ENCODE measurements at places on chromosomes 5 and 9.

- peak; percentile 0 for DNase-seq
Measured at GRCh38 chr5:96439477-96440184, 6.6 kb upstream of the PCSK1 start.

- DNase-seq: no peak
Measured at GRCh38 chr9:84937180-84937579, 267.7 kb downstream of the NTRK2 start.

DNA sequence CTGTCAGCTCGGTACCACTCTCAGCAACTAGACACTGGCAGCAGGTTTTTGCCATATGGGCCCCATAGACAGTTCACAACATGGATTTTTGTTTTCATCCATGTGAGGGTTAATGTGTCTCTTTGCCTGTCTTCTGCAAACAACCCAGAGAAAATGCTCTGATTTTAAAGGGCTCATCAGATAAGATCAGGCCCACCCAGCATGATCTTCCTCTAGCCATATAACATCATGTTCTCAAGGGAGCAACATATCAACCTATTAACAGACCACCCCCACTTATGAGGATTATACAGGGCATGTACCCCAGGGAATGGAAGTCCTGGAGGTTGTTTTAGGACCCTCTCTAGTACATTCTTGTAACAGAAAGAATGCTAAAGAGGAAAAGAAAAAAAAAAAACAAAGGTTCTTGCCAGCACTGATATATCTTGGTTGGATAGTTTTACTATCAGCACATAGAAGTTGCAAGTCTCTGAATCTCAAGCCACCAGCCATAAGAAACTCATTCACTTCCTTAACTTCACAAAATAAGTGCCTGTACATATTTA lies 1015.1 kb downstream of the TLE4 start:
- no peak for DNase-seq

DNA sequence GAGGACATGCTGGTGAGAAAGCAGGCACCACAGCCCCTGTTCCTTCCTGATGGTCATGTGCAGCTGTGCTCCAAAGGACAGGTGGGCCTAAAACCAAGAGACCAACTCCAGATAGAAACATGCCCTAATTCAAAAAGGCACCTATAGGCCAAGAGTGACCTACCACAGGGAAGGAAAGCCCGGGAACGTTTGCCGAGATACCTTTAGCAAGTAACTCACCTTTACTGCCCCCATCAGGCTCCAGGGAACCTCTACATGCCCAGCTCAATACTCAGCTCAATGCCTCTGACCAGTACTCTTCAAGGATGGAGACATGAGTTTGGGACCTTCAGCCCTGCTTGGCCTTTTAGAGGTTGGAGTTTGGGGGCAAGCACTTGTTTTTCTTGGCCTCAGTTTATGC lies 172.8 kb upstream of the FSTL4 start:
- DNase-seq: no peak

- DNase-seq: no peak
Measured at GRCh38 chr9:20557890-20558565, 64.3 kb downstream of the MLLT3 start.

GRCh38 chr5:155729684-155730059 lies 597.3 kb upstream of the SGCD start:
- DNase-seq: peak; percentile 60

- DNase-seq: no peak
Measured at GRCh38 chr5:10634562-10634961, 70.7 kb downstream of the ANKRD33B start.

DNA sequence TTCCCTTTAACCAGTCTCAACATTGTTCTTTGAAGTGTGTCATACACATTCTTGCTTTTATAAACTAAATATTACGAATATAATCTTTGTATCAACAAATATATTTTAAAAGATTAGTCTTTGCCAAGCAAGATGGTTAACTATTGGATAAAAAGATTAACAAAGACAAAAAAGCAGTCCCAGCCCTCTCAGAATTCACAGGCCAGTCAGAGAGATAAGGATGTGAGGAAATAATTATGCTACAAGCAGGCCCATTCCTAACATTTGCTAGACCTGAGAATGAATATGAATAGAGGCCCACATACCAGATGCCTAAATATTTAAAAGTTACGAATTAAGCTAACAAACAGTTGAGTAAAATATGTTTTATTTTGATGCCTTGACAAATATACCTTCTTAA lies 457.7 kb downstream of the CETN3 start:
- no peak for DNase-seq

- DNase-seq: no peak
Measured at GRCh38 chr9:112050544-112051475, 124.3 kb downstream of the SUSD1 start.

- DNase-seq: no peak
Measured at GRCh38 chr5:148778882-148779281, 47.5 kb upstream of the ADRB2 start.

- DNase-seq: no peak
Measured at GRCh38 chr5:10756549-10756948, 4.5 kb downstream of the DAP start.

- no peak for DNase-seq
Measured at GRCh38 chr5:4081466-4081865, 485.8 kb downstream of the IRX1 start.

DNA sequence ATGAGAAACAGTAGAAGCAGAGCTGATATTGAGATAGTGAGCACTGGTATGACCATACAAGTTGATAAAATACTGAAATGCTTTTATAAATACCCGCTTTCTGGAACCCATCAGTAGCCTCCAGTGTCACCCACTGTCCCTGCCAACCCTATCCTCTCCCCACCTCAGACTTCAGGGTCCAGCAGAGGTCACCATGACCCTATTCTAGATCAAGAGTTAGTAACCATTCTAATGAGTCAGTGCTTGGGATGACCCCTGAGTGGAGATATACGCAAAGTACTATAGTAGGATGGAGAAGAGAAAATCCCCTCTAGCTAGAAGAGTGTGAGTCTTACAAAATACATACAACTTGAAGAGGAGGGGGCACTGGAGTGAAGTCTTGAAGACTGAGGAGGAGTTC lies 297.9 kb upstream of the BRINP1 start:
- no peak for DNase-seq

DNA sequence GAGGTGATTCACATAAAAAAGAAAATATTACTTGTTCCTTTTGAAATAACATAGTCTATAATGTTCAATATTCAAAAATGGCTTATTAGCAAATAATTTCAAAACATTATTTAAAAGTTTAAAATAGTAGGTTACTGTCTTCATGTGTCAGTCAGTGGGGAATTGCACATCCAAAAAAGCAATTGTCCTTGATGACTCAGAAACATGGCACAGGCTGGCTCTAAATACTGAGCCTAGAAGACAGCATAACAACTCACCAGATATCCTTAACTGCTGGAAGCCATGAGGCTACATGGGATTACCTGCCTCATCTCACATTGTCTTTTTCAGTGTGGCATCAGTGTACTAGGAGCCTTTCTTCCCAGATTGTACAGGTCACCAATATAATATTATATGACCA lies 439.5 kb upstream of the RGMB start:
- DNase-seq: no peak

DNA sequence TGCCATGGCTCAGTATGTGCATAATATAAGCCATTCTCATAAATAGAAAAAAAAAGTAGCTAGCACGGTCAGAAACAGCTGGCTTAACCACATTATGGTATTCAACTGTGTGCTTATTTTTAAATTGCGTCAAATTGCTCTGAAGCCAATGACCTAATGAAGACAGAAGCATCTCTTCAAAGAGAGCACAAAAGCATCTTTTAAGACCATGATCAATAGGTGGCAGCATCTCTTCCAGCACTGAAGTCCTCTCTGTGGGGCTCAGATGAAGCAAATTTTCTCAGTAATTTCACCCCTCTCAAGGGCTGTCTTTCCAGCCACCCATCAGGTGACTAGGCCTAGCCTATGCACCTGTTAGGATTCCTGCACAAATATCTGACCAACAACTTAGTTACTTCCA lies 251.4 kb downstream of the GLIS3 start:
- DNase-seq: no peak

GRCh38 chr5:135991429-135991828 lies 36.6 kb upstream of the LECT2 start:
- no peak for DNase-seq

GRCh38 chr5:35538198-35538931 lies 79.3 kb upstream of the SPEF2 start:
- DNase-seq: no peak

GRCh38 chr9:120477534-120478001 lies 102.4 kb downstream of the CDK5RAP2 start:
- DNase-seq: peak; percentile 86

DNA sequence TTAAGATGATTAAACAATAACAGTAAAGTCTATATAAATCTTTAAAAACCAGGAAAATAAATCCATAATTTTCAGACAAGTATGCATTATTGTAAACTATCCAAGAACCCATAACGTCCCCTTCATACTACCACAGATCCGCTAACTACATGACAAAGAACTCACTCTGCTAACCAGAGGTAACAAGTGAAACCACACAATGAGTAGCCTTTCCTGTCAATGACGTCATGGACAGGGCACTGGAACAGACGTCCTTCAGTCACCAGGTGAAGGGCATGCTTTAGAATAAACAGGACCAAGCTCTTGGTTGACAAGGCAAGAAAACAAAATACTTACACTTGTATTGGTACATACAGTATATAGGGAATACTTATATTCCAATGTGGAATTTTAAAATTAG lies 45.2 kb downstream of the RNF130 start:
- DNase-seq: no peak

- DNase-seq: no peak
Measured at GRCh38 chr5:135433681-135434426, 13.3 kb downstream of the DCANP1 start.

GRCh38 chr9:33177639-33178038 lies 10.5 kb upstream of the B4GALT1 start:
- DNase-seq: no peak

All from NCI-H82 (cell line).